Stimulated activated CD4-positive, alpha-beta T cell treated with anti-CD3 and anti-CD28 coated beads, Interleukin-1b, Interleukin-23, amount 100 ng/mL, for 24 hours (primary cell): ENCODE measurements at places on chromosomes 1 and 21.

DNA sequence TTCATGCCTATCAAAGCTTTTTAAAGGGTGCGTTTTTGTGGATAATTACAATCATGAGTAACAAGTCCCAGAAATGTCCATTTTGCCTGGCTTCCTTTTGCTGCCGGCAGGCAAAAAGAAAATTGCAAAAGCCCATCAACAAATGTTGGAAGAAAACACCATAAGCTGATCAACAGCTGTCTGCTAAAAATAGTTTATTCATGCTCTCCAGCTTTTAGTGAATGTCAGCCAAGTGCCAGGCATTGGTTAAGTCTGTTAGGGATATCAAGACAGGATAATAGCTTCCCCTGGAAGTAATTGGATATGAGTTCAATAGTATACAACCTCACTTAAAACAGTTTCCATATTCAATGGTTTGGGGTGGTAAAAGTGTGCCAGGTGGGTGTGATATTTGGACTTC is 13.6 kb upstream of the AGMAT start:
- no peak for DNase-seq

DNA sequence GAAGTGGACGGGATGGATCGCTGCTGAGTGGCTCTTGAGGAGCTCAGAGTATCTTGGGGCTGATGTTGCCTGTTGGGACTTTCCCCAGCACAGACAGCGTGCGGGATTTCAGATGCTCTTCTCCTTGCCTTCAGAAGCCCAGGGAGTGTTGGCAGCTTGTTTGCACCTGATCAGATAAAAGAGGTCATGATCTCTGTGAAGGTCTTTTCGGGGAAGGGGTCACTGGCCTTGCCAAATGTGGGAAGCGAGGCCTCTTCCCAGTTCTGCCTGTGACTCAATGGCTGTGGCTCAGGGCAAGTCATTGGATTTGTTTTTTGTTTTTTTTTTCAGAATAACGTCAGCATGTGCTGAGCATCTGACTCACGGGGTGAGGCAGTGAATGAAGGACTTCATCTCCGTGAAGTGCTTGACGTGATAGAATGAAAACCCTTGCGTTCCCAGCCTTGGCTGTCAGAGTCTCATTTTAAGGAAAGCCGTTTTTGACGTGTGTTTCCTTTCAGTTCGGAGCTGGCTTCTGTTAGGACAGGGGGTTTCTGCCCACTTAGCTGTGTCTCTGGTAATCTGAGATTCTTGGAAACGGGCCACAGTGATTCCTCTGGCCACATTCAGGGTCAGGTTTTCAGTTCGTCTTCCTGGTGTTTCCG is 46.7 kb downstream of the GALNT2 start:
- no peak for DNase-seq

DNA sequence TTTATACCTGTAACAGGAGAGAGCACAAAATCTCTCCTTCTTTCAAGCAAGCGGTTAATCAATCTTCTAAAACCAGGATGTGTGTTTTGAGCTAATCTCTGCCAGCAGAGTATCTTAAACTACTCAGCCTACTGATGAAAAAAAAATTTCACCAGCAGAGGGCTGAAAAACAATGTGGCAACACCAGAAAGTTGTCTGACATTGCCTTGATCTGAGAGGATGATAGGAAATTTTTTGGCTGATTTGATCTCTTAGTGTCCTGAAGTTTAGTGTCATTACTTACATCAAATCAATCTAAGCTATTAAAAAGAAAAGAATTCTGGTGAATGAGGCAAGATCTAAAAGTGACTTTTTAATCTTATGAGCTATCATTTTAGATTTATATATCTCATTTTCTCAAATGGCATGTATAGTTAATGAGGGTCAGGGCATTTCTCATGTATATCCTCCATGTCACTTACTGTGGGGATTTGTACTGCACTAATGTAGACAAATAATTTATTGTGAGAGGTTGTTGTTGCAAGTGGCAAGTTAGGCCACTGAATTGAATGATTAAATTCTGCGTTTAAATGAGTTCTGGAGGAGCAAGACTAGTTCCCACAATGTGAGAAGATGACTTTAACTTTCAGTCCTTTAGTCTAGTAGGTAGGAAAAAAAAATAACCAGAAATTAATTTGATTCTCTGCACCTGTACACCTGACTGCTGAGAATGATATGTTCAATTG is 10.9 kb downstream of the ADAMTS1 start:
- no peak for DNase-seq

DNA sequence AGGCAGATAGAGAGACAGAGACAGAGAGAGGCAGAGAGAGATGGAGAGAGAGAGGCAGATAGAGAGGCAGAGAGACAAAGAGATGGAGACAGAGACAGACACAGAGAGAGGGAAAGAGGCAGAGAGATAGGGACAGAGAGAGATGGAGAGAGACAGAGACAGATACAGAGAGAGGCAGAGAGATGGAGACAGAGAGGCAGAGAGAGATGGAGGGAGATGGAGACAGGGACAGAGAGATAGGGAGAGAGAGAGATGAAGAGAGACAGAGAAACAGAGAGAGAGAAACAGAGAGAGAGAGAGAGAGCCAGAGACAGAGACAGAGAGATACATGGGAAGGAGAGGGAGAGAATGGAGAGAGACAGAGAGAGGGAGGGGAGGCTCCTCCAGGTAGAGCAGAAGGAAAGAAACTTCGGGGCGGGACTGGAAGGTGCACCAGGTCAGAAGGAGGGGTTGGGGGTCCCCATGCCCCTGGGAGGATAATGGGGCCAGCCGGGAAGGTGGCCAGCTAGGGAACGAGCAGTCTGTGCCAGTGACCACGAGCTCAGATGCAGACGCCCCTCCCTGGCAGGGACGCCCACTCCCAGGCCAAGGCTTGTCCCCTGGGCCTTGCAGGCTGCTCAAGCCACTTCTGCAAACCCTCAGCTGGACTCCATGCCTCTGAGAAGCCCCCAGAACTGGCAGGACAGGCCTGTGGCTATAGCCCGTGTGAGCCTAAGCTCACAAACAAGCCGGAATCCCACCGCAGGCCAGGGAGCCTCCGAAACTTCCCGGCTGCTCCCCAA is 3.3 kb downstream of the FNDC10 start:
- DNase-seq, result no peak

- DNase-seq, result no peak
These were observed 84.7 kb downstream of the URB2 start for GRCh38 chr1:229710746-229711145.

DNA sequence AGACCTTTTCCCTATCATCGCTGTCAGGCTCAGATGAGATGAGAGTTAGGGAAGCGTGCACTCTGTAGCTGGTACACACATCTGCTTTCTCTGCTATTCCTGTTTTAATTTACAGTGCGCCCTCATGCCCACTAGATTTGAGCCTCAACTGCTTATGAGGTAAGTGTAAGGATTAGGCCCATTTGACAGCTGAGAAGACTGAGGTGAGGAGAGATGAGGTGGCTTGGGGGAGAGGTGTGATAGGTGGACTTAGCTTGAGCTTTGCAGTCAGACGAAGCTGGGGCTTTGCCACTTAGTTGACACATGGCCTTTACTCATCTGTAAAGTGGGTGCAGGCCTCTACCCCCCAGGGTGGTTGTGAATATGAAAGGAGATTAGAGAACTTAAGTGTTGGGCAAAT is 8.5 kb downstream of the TMEM61 start:
- DNase-seq, result no peak

GRCh38 chr1:35500439-35500838 is 56.8 kb downstream of the KIAA0319L start:
- DNase-seq, result no peak

DNA sequence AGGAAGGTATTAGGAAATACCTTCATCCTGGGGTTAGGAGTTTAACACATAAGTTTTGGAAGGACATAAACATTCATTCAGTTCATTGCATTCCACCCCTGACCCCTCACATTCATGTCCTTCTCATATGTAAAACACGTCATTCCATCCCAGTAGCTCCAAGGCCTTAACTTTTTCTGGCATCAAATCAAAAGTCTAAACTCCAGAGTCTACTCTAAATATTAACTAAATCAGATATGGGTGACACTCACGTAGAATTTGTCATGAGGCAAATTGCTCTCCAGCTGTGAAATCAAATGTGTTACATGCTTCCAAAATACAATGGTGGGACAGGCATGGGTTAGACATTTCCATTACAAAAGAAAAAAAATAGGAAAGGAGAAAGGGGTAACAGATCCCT is 298.2 kb upstream of the LRRC7 start:
- DNase-seq, result no peak

DNA sequence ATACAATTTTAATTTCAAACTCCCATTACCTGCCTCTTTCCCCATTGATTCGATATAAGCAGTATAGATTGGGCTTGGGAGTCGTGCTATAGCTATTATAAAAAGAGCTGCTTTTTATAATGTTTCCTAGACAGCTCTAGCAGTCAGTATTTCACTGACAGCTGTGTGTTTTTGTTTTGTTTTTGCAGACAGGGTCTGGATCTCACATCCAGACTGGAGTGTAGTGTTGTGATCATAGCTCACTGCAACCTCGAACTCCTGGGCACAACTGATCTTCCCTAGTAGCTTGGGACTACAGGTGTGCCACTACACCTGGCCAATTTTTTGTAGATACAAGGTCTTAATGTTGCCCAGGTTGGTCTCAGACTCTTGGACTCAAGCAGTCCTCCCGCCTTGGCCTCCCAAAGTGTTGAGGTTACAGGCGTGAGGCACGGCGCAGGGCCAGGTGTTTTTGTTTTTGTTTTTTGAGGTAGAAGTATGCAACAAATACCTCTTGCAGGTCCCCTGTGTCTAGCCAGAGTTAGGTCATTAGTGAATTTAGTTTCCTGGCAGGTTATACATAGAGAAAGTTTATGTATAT is 1.7 kb downstream of the NASP start:
- no peak for DNase-seq

DNA sequence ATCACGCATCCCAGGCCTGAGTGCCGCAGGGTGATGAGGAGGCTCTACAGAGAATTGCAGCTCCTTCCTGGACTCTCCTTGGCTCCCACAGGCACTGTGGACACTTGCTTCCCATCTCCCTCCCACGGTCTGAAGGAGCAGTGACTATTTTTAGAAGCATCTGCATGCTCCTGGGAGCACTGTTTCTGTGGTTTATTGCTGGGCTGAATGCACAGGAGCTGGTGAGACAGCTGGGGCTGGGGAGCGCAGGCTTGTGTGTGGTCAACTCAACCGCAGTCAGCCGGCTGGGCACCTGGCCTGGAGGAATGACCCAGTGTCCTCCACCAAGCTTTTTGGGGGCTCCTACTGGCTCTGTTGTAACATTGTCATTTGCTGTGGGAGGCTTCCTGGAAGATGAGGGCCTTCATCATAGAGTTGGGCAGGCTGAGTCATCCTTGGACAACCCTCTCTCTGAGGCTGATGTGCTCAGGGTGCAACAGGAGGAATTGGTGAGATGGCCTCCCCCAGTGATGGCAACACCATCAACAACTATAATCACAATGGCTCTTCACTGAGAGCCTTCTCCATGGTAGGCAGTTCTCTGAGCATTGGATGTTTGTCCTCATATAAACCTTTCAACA is 1.7 kb downstream of the NFASC start:
- no peak for DNase-seq

DNA sequence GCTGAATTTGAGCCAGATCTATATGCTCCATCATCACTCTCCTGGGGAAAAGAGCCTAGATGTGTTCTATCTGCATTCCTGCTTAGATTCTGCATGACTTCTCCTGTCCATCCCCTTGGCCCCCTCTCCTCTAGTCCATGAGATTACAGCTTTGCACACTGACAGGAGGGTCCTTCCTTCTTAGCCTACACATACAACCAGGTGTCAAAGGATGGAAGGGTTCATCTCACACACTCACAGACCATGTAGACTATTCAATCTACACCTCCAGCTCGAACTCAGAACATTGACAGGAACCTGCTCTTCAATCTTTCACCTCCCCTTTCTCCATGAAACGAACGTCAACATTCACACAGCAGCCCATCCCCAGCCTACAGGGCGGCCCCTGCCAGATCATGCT is 13.8 kb downstream of the C1orf116 start:
- DNase-seq, result no peak

DNA sequence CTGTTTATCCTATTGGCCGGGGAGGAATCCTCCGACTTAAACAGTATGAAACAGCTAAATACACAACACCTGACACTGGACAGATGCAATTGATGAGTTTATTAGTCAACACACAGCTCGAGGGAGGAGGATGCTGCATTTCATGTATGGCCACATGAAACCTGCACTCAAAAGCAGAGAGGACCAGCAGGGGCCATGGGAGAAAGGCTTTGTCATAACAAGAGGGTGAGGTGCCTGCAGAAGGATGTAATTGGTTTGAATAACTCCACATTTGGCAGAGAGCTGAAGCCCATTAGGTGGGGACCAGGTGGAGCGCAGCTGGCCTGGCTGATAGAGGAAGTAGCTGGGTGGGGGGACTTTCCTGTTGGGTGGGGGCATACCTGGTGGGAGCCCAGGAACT is 599.1 kb downstream of the PTPRU start:
- no peak for DNase-seq

DNA sequence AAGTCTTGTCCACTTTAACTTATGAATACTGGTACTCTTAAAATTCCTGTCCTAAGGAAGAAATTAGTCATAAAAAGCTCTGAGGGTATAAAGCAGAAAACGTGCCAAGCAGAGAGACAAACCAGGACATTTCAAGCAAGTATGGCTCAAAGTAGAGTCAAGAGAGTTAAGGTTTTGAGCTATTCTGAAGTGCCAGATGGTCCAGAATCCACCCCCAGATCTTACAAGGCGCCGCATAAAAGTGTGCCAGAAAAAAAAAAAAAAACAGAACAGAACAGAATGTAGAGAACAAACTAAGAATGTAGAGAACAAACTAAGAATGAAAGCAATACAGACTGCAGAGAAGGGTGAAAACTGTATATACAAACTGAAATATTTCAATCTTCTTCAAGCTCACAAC is 12.5 kb downstream of the EPS15 start:
- DNase-seq, result no peak
